Bronchial epithelial cell (primary cell): ENCODE measurements at places on chromosomes 2 and 18.
A peak's percentile ranks its signal among the peaks of the same experiment; 100 is the strongest.

GRCh38 chr2:212535996-212536816, 2.4 kb downstream of the ERBB4 start:
- no peak for DNase-seq

DNA sequence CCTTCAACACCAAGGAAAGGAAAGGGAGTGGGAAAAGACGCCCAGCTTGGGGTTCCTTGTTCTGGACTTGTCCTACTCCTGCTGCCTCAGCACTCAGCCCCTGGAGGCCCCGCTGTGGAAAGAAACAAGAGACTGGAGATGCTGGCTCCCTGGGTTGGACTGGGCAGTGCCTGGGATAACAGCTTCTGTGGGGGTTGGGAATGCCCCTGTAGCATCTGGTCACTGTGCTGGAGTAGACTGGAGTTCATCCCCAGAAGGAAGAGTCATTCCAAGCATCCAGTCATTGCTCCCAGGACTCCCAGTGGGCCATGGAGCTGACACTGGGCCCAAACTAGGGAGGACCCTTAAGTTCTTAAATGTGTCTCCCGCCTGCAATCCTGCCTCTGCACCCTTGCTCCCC, 129.3 kb upstream of the HAAO start:
- no peak for DNase-seq

- DNase-seq = no peak
Observed at GRCh38 chr18:45540125-45540524, 75.2 kb upstream of the SLC14A2 start.

- peak; percentile 44 for DNase-seq
Observed at GRCh38 chr2:200585730-200586643, at the start of gene AOX1. Gene AOX1, plus strand, starts transcription at chr2:200586014. Its CDS starts 95 bp downstream, at chr2:200586109.

- no peak for DNase-seq
Observed at GRCh38 chr2:60886991-60887390, 5.6 kb downstream of the REL start.

- DNase-seq = no peak
Observed at GRCh38 chr18:41372046-41372665, 582.9 kb upstream of the PIK3C3 start.

GRCh38 chr2:19971691-19972090, 18.2 kb downstream of the WDR35 start:
- no peak for DNase-seq

- DNase-seq = no peak
Observed at GRCh38 chr2:239735829-239736357, 289.2 kb downstream of the NDUFA10 start.

DNA sequence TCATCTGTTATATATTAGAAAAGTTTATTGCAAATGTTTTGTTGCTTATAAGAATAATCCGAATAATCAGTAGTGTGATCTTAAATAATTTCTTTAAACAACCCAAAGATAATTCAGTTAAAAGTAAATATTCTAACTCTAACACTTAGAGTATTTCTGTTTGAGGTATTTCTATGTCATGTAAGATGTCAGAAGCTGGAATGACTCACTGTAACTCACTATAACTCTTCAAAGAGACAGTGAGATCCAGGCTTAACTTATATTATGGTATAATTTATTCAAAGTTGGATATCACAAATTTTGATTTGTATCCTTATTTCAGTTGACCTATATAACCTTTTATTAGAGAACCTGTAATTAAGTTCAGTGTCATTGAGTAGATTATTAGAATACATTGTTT, 6.9 kb downstream of the MBD5 start:
- peak; percentile 25 for DNase-seq

GRCh38 chr2:136111711-136112110, 6.2 kb downstream of the CXCR4 start:
- DNase-seq = no peak
